ENCODE measurements at places on chromosomes 16 and 17.

DNA sequence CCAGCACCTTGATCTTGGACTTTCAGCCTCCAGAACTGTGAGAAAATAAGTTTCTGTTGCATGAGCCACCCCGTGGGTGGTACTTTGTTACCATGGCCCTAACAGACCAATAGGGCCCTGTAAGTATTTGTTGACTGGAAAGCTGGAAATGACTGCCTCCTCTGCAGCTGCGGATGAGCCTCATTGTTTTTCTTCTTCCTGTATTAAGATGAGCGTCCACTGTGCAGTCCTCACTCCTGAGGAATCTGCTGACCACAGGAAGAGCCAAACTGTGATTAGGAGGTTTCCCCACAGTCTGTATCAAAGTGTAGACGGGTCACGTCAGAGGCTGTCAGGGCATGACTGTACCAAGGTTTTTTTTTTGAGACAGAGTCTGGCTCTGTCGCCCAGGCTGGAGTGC, 12.2 kb upstream of the AKTIP start:
- no peak for DNase-seq

GRCh38 chr16:78192734-78193488, 93.5 kb downstream of the WWOX start:
- DNase-seq, result no peak

DNA sequence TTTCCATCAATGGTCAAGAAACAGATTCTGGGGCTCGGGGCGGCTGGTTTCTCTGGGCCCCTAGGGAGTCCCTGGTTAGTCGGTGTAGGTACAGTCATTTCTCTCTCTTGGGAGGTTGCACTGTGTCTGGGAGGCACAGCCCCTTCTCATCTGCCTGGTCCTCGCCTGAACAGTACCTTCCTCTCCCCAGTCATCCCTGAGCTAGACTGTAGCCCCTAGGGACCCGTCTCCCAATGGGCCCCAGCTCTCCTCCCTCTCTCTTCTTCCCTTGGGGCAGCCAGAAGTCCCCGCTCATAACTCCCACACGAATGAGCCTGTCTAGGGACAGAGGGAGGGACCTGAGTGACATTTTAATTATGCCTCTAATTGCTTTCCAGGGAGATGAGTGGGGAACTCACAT, 20.2 kb upstream of the CPSF4L start:
- DNase-seq, result peak; percentile 73

- DNase-seq, result no peak
Measured at GRCh38 chr16:7405166-7405565, 72.5 kb downstream of the RBFOX1 start.

DNA sequence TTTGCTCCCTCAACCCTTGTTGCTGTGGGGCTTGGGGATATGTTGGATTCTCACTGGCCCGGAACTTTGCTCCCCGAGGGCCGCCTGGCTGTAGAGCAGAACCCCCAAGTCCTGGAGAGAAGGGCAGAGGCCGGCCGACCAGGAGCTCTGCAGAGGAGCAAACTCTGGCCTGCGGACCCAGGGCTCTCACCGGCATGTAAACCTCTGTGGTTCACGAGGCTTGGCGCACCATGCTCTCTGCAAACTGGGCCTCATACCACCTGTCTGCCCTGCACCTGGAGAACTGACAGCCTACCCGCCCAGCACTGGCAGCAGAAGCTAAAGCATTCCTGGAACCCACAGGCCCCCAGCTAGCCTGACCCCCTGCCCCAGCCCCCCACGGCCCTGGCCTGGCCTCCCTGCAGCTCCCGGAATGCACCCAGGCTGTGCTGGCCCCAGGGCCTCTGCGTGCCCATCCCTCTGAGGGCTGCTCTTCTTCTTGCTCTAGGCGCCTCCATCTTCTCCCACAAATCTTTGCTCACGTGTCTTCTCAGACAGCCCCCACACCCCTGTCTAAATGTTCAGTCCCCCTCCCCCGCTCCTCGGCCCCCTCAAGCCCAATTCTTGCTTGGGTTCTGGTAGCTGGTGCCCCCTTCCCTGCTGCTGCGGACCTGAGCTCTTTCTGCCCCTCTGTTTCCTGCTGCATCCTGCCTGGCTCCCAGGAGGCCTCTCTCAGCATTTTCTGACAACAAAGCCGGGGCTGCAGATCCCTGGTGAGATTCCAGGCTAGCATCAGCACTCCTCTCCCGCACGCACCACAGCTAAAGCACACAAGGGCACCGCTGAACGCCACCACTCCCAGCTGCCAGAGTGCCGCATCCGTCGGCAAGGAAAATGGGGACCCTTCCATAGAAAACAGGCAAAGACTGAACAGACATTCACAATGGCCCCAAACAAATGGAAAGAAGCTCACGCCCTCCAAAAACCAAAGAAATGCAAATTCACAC, 23.3 kb downstream of the ACTG1 start:
- no peak for DNase-seq

GRCh38 chr16:11535494-11535893, 51.2 kb downstream of the LITAF start:
- DNase-seq, result no peak

GRCh38 chr17:18158022-18158600, 25.5 kb upstream of the ALKBH5 start:
- DNase-seq, result peak; percentile 92

DNA sequence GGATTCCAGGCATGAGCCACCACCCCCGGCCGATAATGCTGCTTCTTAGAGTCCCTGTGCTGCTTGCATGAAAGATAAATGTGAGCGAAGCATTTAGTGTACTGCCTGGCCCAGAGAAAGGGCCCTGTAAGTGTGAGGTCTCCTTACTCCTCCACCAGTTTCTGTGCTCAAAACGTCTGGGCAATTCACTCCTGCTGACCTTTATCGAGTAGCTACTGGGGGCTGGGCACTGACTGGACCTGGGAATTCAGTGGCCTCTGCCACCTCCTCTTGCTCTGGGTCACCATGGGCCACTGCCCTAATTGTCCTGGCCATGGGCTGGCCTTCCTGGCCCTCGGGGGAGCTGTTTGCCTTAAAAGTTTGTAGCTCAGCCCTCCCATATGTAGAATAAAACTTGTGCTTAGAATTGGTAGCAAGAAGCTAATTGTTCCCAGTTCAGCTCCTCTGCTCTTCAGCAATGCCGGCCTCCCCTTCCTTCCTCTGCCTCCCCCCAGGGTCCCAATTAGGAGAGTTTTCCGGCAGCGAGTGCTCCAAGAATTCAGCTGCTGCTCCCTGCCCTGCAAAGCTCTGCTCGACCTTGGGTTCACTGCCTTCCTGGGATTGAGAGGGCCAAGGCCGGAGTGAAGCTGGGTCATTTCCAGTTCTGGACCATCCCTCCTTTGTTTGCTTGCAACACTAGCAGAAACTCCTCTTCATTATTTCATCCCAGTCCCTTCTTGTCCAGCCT, 98.9 kb upstream of the CDC42EP4 start:
- DNase-seq, result no peak

GRCh38 chr16:89200850-89201411, 594 bp upstream of the SLC22A31 start:
- DNase-seq, result no peak

- DNase-seq, result no peak
Measured at GRCh38 chr16:71675380-71675779, 49.1 kb downstream of the PHLPP2 start.

DNA sequence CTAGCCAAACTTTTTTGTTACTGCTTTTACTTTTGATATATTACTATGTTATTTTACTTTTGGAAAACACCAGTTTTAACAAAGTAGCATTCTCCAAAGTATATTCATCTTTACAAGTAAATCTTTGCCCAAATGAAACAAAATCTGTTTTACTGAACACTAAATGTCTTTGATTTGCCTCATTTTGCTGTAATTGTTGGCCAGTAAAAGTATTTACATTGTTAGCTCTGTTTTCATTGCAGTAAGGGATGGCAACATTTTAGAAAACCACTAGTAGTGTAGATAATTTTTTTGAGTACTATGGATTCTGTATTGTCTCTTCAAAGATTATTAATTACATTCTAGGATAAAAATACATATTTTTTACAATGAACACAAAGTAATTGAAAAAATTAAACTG, 10.6 kb downstream of the SNTB2 start:
- DNase-seq, result no peak

- DNase-seq, result no peak
Measured at GRCh38 chr17:19508577-19508867, 25.1 kb upstream of the SLC47A1 start.

DNA sequence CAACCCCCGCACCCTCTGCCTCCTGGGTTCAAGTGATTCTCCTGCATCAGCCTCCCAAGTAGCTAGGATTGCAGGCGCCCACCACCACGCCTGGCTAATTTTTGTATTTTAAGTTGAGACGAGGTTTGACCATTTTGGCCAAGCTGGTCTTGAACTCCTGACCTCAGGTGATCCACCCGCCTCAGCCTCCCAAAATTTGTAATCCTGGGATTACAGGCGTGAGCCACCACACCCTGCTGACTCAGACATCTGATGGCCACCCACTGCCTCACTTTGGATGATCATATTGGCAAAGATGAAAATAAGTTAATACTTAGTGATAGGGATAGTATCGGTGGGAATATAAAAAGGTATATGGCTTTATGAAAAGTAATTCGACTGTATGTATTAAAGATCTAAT, 55.9 kb downstream of the GRB2 start:
- no peak for DNase-seq

GRCh38 chr17:28334171-28334570, 1.1 kb downstream of the IFT20 start:
- DNase-seq, result no peak

- DNase-seq, result no peak
Measured at GRCh38 chr16:53741546-53741945, 37.6 kb downstream of the FTO start.

DNA sequence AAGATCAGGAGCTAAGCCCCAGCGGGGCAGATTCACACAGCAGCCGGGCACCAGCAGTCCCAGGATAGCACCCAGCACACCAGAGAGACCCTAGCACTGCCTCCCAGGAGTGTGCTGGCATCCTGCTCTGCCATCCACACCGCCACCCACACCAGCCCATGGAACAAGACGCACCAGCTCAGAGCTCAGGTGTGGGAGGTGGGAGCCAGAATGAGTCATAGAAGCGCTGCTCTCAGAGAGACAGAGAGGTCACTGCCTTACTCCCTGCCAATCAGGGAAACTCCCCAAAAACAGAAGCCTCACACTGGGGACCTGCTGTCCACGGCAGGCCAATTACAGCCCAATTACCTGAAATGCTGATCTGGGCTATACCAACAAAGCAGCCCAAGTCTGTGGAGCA, 64.9 kb downstream of the CDYL2 start:
- DNase-seq, result no peak

GRCh38 chr16:71623597-71623996, 2.4 kb upstream of the MARVELD3 start:
- DNase-seq, result peak; percentile 34

- no peak for DNase-seq
Measured at GRCh38 chr17:57195785-57196460, 60.4 kb upstream of the MSI2 start.

DNA sequence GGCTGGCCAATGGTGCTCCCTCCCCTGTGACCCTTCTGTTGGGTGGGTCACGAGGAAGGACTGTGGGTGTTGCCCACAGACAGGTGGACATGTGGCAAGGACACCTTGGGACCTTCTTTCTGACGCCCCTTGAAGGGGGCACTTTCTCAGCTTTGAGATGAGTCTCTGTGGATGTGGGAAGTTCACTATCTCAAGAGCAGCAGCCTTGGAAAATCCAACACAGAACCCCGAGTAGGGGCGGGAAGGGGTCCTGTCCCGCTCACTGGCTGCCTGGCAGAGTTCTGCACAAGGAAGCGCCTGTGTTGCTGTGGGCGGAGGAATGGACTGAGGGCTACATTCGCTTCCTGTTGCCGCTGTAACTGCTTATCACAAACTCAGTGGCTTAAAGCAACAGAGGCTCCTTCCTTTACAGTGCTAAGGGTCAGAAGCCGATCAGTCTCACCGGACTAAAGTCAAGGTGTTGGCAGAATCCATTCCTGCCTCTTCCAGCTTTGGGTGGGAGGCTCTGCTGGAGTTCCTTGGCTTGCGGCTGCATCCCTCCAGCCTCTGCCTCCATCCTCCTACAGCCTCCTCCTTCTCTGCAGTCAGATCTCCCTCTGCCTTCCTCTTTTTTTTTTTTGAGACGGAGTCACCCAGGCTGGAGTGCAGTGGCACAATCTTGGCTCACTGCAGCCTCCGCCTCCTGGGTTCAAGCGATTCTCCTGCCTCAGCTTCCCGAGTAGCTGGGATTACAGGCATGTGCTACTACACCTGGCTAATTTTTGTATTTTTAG, 305.2 kb downstream of the SEC14L1 start:
- DNase-seq, result no peak

- no peak for DNase-seq
Measured at GRCh38 chr17:76845541-76846017, 22.6 kb upstream of the MGAT5B start.

DNA sequence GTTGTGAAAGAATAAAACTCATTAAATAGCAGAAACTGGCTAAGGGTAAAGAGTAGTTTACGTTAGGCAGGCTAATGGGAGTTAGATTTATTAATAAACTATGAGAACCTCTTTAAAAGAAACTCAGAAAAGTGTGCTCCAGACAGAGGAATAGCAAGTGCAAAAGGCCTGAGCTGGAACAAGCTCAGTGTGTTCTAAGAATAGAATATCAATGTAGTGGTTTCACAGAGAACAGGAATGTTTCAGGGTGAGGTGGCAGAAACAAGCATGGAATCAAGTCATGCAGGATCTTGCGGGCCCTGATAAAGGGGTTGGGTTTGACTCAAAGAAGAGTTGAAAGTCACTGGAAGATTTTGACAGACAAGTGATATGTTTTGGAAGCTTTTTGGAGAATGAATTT, 164.0 kb upstream of the HS3ST3A1 start:
- DNase-seq, result no peak

Measured in GM10248 (cell line).